ENCODE measurements at places on chromosomes 1 and 21. TPM values are rescaled to one million over a fixed set of nuclear protein-coding genes. Genes with fewer than 3 reads are reported as not detected.

SPTA1 gene
- not detected for total RNA-seq

KRTAP6-2 gene
- total RNA-seq: not detected

TMEM50B gene
- total RNA-seq: 21.5 TPM

CFAP74 gene
- total RNA-seq: not detected

TMEM269 gene
- not detected for total RNA-seq

COL6A1 gene
- 487 TPM for total RNA-seq

- H3K27ac ChIP-seq: no peak overlapping the region
- peak; percentile 68 for DNase-seq
- peaks cover 80% of the 10 kb centered on the region for H3K36me3 ChIP-seq
- H3K27me3 ChIP-seq: no peaks in the 10 kb centered on the region
- peaks cover 18% of the 10 kb centered on the region for H3K4me1 ChIP-seq
- no peak overlapping the region for H3K4me3 ChIP-seq
Observed at GRCh38 chr1:200905411-200906052, 10.8 kb downstream of the INAVA start.

- no peak for DNase-seq
- H3K27me3 ChIP-seq: no peaks in the 10 kb centered on the region
- H3K27ac ChIP-seq: no peak overlapping the region
- no peak overlapping the region for H3K4me3 ChIP-seq
Observed at GRCh38 chr1:15442119-15442518, 3.9 kb downstream of the CTRC start.

- H3K27me3 ChIP-seq: no peaks in the 10 kb centered on the region
- H3K4me3 ChIP-seq: no peak overlapping the region
- no peak overlapping the region for H3K27ac ChIP-seq
- H3K4me1 ChIP-seq: peaks cover 7% of the 10 kb centered on the region
Observed at GRCh38 chr1:99992760-99993467, 23.1 kb downstream of the SLC35A3 start.

GRCh38 chr21:26238646-26239045 is 68.1 kb upstream of the APP start:
- no peaks in the 10 kb centered on the region for H3K4me1 ChIP-seq
- DNase-seq: no peak
- H3K27ac ChIP-seq: no peak overlapping the region
- H3K4me3 ChIP-seq: no peak overlapping the region
- no peaks in the 10 kb centered on the region for H3K27me3 ChIP-seq

DNA sequence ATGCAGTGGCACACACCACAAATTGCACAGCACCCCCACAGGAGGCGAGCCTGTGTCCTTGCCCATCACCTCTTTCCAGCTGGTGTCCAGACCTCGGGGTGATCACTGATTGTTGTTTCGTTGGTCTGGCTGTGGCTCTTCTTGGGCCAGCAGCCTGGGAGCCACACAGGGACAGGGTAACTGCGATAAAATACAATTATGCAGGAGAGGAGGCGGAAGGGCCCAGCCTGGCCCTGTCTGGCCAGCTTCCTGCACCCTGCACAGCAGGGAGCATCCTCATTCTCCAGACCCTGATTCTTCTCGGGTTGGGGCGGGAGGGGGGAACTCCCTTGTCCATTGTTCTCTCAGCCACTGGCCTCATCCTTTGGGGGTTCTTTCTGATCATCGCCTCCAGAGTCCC is 83.6 kb downstream of the ADARB1 start:
- H3K36me3 ChIP-seq: no peaks in the 10 kb centered on the region
- no peak for DNase-seq
- H3K27ac ChIP-seq: no peak overlapping the region
- no peak overlapping the region for H3K4me3 ChIP-seq
- no peaks in the 10 kb centered on the region for H3K27me3 ChIP-seq

GRCh38 chr1:20446796-20447195 is 39.2 kb downstream of the CAMK2N1 start:
- no peaks in the 10 kb centered on the region for H3K36me3 ChIP-seq
- H3K27ac ChIP-seq: no peak overlapping the region
- DNase-seq: peak; percentile 58
- no peaks in the 10 kb centered on the region for H3K27me3 ChIP-seq
- H3K4me1 ChIP-seq: peaks cover 6% of the 10 kb centered on the region

DNA sequence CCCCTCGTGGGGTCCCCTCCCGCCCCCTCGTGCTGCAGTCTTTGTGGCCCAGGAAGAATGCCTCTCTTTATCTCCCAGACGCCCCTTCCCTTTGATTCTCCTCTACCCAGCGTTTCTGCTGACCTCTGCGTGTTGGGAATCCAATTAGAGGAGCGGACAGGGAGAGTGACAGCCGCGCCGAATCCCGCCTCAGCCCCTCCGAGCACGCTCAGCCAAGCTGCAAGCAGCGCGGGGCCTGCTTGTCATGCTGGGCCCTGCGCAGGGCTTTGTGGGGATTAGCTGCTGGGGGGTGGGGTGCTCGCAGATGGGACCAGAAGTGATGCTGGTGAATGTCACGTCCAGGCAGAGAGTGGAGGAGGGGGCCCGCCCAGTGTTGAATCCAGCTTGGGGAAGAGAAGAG is 91.1 kb downstream of the EPHB2 start:
- no peak overlapping the region for H3K27ac ChIP-seq
- H3K4me3 ChIP-seq: no peak overlapping the region
- no peaks in the 10 kb centered on the region for H3K36me3 ChIP-seq
- peaks cover 16% of the 10 kb centered on the region for H3K4me1 ChIP-seq
- H3K27me3 ChIP-seq: no peaks in the 10 kb centered on the region
- no peak for DNase-seq

- H3K4me3 ChIP-seq: no peak overlapping the region
- peaks cover 8% of the 10 kb centered on the region for H3K4me1 ChIP-seq
- H3K36me3 ChIP-seq: no peaks in the 10 kb centered on the region
- H3K27ac ChIP-seq: no peak overlapping the region
Observed at GRCh38 chr1:221620437-221621384, 121.2 kb downstream of the DUSP10 start.

GRCh38 chr1:64387389-64388285 is 82.3 kb upstream of the CACHD1 start:
- H3K4me3 ChIP-seq: no peak overlapping the region
- H3K36me3 ChIP-seq: no peaks in the 10 kb centered on the region
- peaks cover 18% of the 10 kb centered on the region for H3K4me1 ChIP-seq
- DNase-seq: peak; percentile 53
- no peak overlapping the region for H3K27ac ChIP-seq

DNA sequence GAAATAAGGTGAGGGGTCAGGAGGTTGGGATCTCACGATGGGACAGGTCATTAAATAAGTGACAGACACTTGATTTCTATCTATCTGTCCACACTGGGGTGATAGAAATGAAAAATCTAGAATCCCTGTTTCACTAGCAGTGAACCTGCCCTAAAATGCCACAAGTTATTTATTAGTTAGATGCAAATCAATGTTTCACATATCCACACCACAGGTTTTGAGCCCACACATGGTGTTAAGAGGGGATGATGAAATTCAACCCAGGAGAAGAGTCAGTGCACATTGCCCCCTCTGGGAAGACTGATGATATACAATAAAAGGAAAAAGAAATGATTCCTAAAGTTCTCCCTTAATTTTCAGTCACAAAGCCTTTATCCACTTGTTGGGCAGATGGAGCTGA is 10.1 kb upstream of the NTPCR start:
- H3K36me3 ChIP-seq: no peaks in the 10 kb centered on the region
- no peaks in the 10 kb centered on the region for H3K27me3 ChIP-seq
- no peak overlapping the region for H3K4me3 ChIP-seq
- no peaks in the 10 kb centered on the region for H3K4me1 ChIP-seq
- no peak overlapping the region for H3K27ac ChIP-seq

DNA sequence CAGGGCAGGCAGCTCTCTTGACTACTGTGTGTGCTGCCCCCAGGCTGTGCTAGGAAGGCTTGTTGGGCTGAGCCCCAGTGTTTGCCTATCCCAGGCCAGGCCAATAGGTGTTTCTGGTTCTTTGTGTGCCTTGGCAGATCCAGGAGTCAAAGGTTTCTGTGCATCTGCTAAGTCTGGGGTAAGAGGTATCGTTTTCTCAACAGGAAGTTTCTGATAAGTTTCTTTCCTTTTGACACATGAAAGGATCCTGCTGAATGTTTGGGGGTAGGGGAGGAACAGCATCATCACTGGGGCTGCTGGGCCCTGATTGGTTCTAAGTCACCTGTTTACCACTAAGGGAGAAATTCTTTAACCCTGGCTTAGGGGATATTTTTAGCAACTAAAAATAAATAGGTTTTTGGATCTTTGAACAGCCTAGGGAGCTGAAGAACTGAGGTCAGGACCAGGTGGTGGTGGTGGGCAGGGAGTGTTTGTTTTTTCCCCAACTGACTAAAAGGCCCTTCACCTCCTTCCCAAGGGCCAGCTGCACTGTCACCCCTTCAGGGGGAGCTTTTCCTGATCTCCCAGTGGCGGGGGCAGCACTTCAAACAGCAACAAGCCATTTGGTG is 85.1 kb downstream of the KCNN3 start:
- H3K27ac ChIP-seq: no peak overlapping the region
- H3K36me3 ChIP-seq: no peaks in the 10 kb centered on the region
- H3K4me1 ChIP-seq: no peaks in the 10 kb centered on the region
- H3K27me3 ChIP-seq: peaks cover 38% of the 10 kb centered on the region

GRCh38 chr1:232192781-232193450 is 437.0 kb downstream of the SIPA1L2 start:
- peak; percentile 58 for DNase-seq
- no peaks in the 10 kb centered on the region for H3K27me3 ChIP-seq
- H3K4me1 ChIP-seq: peaks cover 7% of the 10 kb centered on the region

DNA sequence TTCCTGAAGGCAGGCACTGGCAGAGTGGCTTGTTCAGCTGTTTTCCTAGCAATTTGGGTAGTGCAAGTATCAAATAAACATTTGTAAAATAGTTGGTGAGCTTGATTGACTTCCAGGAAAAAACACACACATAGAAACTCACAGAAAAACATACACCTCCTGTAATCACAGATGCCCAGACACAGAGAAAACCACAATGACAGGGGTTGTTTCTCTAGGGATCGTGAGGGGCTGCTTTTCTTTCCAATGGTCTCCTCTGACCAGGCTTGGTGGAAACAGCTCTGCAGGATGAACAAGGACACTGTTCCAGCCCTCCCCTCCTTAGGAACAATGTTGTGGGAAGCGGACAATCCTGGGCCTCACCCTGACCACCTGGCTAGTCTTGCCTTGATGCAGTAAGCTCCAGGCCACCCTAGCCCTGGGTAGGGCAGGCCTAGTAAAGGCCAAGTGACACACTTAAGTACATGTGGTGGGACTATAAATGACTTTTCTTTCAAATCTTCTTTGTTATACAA is 142.5 kb upstream of the HMGB4 start:
- H3K36me3 ChIP-seq: no peaks in the 10 kb centered on the region
- H3K27me3 ChIP-seq: no peaks in the 10 kb centered on the region
- H3K4me1 ChIP-seq: no peaks in the 10 kb centered on the region

DNA sequence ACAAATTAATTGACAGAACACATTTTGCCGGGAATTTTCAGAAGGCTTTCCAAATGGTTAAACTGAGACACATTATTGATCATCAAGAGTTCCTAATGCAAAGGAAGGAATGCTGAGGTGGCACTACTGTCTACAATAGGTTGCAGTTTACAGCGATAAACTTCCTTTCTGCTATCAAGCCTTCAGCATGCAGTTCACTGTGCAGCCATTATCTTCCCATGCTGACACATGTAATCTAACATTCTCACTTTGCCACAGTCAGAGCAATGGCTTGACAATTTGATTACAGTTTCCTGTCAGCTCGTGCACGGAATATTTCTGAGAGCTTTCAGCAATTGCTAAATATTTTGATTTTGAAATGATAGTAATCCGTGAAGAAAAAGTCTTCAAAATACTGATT is 166.9 kb upstream of the PRMT6 start:
- H3K36me3 ChIP-seq: no peaks in the 10 kb centered on the region
- H3K27me3 ChIP-seq: no peaks in the 10 kb centered on the region
- no peak for DNase-seq
- H3K4me3 ChIP-seq: no peak overlapping the region

- peaks cover 55% of the 10 kb centered on the region for H3K27me3 ChIP-seq
- H3K36me3 ChIP-seq: no peaks in the 10 kb centered on the region
- H3K4me3 ChIP-seq: no peak overlapping the region
- no peaks in the 10 kb centered on the region for H3K4me1 ChIP-seq
Observed at GRCh38 chr1:18166929-18167328, 59.3 kb downstream of the IGSF21 start.

DNA sequence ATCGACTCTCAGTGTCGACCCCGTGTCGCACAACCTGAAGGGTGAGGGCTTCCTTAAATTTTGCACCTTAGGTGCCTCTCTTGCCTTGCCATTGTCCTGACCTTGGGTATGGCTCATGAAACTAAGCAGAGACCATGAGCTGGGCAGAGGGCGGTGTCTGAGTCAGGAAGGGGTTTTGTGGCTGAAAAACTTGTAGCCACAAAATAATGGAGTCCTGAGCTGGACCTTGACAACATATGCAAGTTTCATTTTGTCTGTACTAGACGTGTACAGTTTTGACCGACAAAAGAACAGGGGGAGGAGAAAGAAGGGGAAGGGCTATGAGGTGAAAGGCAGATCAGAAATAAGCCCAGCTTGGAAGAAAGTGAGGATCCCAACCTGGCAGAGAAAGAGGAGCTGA is 8.3 kb upstream of the RUNX1 start:
- no peaks in the 10 kb centered on the region for H3K4me1 ChIP-seq
- H3K27ac ChIP-seq: no peak overlapping the region
- no peaks in the 10 kb centered on the region for H3K36me3 ChIP-seq
- no peak overlapping the region for H3K4me3 ChIP-seq
- H3K27me3 ChIP-seq: no peaks in the 10 kb centered on the region
- DNase-seq: no peak

- H3K27me3 ChIP-seq: no peaks in the 10 kb centered on the region
- H3K27ac ChIP-seq: no peak overlapping the region
- no peak for DNase-seq
- no peaks in the 10 kb centered on the region for H3K4me1 ChIP-seq
- H3K36me3 ChIP-seq: no peaks in the 10 kb centered on the region
Observed at GRCh38 chr1:211621447-211622198, 42.7 kb upstream of the SLC30A1 start.
